ENCODE measurements at places on chromosomes 12 and 14. TPM values are rescaled to one million over a fixed set of nuclear protein-coding genes. Genes with fewer than 3 reads are reported as not detected.

DNA sequence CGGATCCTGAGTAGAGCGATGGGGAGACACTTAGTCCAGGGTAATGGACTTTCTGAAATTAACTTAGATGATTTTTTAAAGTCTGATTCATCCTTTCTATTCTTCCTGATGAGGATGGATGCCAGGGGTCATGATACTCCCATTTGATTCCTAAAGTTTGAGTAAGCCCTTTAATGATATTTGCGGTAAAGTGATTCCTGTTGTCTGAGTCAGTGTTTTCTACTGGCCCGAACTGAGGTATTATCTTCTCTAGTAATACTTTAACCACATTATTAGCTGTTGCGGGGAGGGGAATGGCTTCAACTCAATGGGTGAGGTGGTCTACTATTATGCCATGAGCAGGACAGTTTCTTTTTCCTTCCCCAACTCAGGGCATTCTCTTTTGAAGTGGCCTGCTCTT, 111.6 kb downstream of the RIN3 start:
- peaks cover 52% of the 10 kb centered on the region for H3K36me3 ChIP-seq
- no peak overlapping the region for H3K27ac ChIP-seq
- H3K27me3 ChIP-seq = no peaks in the 10 kb centered on the region
- no peaks in the 10 kb centered on the region for H3K4me1 ChIP-seq
- DNase-seq = no peak
- no peak overlapping the region for H3K4me3 ChIP-seq

- no peak within 1 kb of the TSS for H3K27ac ChIP-seq
- no peaks in the 10 kb centered on the region for H3K36me3 ChIP-seq
- peaks cover 70% of the 10 kb centered on the region for H3K27me3 ChIP-seq
- peak; percentile 6 for DNase-seq
- H3K4me3 ChIP-seq = peak within 1 kb of the TSS; percentile 47
- peaks cover 38% of the 10 kb centered on the region for H3K4me1 ChIP-seq
Observed at GRCh38 chr12:116881325-116881876, at the start of gene HRK. Gene HRK (minus strand): TSS chr12:116881441. CDS start chr12:116881307, 134 bp downstream.

GRCh38 chr12:80763874-80764273, 47.2 kb downstream of the MYF5 start:
- no peaks in the 10 kb centered on the region for H3K36me3 ChIP-seq
- no peak overlapping the region for H3K4me3 ChIP-seq
- DNase-seq = no peak
- no peak overlapping the region for H3K27ac ChIP-seq
- no peaks in the 10 kb centered on the region for H3K27me3 ChIP-seq
- no peaks in the 10 kb centered on the region for H3K4me1 ChIP-seq

DNA sequence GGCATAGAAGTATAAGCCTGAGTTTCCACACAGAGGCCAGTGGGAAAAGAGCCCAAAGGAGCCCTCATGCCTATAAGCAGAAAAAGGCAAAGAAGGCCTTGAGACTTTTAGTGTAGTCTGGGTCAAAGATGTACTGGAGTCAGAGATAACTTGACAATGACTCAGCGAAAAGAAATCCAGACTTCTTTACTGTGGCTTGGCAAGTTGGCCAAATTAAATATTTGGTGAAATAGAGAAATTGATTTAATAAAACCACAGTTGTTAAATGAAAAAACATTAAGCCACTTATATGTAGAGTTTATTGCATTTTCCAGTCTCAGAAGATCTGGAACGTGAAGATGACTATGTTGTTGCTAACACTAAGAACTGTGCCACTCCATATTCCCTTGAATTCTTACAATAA, 105.1 kb downstream of the TMTC3 start:
- H3K4me3 ChIP-seq = no peak overlapping the region
- no peaks in the 10 kb centered on the region for H3K36me3 ChIP-seq
- no peak overlapping the region for H3K27ac ChIP-seq
- DNase-seq = no peak
- no peaks in the 10 kb centered on the region for H3K27me3 ChIP-seq

The CAPRIN2 gene
- total RNA-seq = 30.5 TPM

All from heart right ventricle (tissue), 16 donors.